ENCODE measurements at places on chromosomes 4 and X.
A peak's percentile ranks its signal among the peaks of the same experiment; 100 is the strongest.

DNA sequence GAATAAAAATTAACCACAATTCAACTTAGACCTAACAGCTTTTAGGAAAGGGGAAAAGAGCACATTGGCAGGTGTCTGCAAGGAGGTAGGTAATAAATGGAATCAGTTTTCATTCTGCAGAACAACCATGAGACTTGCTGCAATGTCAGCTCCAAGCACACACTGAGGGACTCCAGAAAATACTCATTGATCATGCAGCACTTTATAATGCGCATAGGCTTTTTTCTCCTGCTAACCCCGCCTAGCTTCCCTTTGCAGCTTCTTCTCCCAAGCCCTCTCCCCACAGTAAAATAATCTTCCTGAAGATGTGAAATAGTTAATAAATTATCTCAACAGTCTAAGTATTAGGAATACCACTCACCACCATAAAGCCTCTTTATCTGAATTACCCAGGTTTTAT lies 36.9 kb downstream of the ANKRD17 start:
- DNase-seq, result no peak

DNA sequence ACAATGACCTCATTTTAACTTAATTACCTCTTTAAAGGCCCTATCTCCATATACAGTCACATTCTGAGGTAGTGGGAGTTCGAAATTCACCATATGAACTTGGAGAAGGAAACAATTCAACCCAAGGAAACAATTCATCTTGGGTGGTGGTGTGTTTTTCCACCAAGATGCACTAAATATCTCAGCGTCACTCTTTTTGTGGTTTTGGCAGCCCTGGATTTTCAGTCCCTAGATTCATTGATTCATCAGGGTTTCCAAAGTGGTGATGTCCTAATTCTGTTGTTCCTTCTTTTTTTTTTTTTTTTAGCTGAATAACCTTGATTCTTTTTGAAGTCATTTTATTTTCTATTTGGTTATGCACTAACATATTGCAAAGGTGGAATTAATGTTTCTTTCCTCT lies 162.6 kb upstream of the RAPGEF2 start:
- peak; percentile 54 for DNase-seq

- no peak for DNase-seq
These were observed 46.4 kb upstream of the ABCG2 start for GRCh38 chr4:88204882-88205281.

- DNase-seq, result no peak
These were observed 14.6 kb downstream of the DGKQ start for GRCh38 chr4:958696-959337.

GRCh38 chrX:19799319-19800182 lies 87.8 kb downstream of the SH3KBP1 start:
- no peak for DNase-seq
